ENCODE measurements at places on chromosomes 11 and 22. TPM values are rescaled to one million over a fixed set of nuclear protein-coding genes. Genes with fewer than 3 reads are reported as not detected.

Gene NOX4
- 1.8 TPM for polyA plus RNA-seq

Gene ARHGAP8
- not detected for polyA plus RNA-seq

Gene GNAZ
- 2.2 TPM for polyA plus RNA-seq

Gene CHADL
- polyA plus RNA-seq, result 0.42 TPM

Gene CD248
- polyA plus RNA-seq, result 8.9 TPM

Gene PKNOX2
- 1.8 TPM for polyA plus RNA-seq

Gene ACR
- polyA plus RNA-seq, result not detected

Gene BTG4
- polyA plus RNA-seq, result not detected

- DNase-seq, result no peak
- H3K36me3 ChIP-seq, result no peaks in the 10 kb centered on the region
- no peak overlapping the region for H3K27ac ChIP-seq
- no peaks in the 10 kb centered on the region for H3K27me3 ChIP-seq
- H3K4me1 ChIP-seq, result no peaks in the 10 kb centered on the region
Observed at GRCh38 chr22:22442928-22443709, 65.4 kb downstream of the ZNF280B start.

DNA sequence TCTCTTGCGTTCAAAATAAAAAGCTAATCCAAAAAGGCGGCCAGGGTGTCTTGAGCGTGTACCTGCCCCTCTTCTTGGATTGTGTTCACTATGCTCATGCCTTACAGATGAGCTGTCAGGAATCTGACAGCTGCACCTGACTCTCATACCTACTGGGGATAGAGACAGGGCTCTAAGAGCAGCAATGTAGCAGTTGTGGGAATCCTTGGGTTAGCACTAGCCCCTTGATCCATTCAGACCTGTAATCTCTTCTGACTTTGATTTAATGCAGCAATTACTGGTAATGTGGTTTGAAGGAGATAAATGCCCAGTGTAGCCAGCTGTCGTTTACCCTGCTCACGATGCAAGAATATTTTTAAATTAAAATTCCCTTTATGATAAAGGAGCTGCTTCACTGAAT, 145.8 kb downstream of the APOL5 start:
- H3K4me1 ChIP-seq, result peaks cover 65% of the 10 kb centered on the region
- H3K36me3 ChIP-seq, result no peaks in the 10 kb centered on the region

DNA sequence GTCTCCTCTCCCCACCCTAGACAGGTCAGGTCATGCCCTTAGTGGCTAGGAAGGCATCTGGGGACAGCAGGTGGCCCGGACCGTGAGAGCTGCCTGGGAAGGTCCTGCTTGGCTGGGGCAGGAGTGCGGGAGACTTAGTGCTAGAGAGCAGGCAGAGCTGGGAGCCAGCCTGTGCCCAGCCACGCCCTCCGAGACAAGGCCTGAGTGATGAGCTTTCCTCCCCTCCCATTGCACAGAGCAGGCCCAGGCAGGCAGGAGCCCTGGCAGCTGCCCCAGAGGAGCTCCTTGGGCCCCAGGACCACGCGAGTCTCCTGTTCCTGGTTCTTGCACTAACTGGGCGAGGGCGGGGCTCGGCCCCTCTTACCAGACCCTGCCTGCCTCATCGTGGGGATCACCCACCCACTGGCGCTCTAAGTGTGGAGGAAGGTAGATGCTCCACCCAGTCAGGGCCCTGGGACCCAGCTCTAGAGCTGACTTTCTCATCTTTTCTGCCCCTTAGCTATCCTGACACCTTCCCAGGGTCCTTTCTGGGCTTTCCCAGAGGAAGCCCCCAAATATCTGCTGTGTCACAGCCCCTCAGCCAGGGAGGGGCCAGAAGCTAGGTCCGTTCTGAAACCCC, 44.9 kb downstream of the MACROD1 start:
- H3K4me3 ChIP-seq, result no peak overlapping the region
- H3K4me1 ChIP-seq, result peaks cover 40% of the 10 kb centered on the region
- no peaks in the 10 kb centered on the region for H3K27me3 ChIP-seq
- H3K36me3 ChIP-seq, result no peaks in the 10 kb centered on the region

DNA sequence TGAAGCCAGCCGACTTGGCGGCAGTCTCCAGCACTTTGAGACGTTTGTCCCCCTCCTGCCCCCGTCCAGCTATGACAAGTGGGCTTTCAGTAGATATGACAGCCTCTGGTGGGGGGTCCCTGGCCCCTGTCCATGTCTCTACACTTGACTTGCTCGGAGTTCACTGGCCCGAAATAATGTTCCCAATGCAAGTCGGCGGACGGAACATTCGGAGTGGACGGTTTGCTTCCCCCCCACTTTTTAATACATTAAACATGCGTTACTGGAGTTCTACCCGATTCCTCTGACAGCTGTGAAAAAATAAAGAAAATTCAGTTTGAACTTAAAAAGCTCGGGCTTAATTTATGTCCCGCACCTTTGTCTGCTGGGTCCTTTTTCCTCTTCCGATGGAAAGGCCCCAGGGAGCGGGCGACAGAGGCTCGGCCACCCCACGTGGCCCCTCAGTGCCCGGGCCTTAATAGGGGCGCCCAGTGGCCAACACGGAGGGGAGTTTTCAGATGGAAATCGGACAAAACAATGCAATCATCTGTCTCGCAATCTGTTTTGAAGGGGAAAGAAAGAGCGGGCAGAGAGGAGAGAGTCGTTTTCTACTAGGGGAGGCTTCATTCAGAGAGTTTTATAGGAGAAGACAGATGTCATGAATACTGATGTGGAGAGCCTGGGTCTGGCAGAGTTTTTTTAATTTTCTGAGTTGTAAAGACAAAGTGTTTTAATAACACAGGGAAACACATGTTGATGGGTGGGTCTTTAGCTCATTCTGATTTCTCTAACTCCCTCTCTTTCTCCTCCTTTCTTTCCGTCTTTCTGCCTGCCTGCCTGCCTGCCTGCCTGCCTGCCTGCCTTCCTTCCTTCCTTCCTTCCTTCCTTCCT, 50.2 kb downstream of the SMIM38 start:
- H3K27me3 ChIP-seq, result no peaks in the 10 kb centered on the region
- no peak overlapping the region for H3K4me3 ChIP-seq
- H3K27ac ChIP-seq, result no peak overlapping the region
- DNase-seq, result no peak
- H3K4me1 ChIP-seq, result no peaks in the 10 kb centered on the region

GRCh38 chr11:72432347-72433287, 1.7 kb downstream of the CLPB start:
- H3K27ac ChIP-seq, result no peak overlapping the region
- H3K27me3 ChIP-seq, result no peaks in the 10 kb centered on the region
- H3K36me3 ChIP-seq, result no peaks in the 10 kb centered on the region
- no peak overlapping the region for H3K4me3 ChIP-seq
- DNase-seq, result no peak

DNA sequence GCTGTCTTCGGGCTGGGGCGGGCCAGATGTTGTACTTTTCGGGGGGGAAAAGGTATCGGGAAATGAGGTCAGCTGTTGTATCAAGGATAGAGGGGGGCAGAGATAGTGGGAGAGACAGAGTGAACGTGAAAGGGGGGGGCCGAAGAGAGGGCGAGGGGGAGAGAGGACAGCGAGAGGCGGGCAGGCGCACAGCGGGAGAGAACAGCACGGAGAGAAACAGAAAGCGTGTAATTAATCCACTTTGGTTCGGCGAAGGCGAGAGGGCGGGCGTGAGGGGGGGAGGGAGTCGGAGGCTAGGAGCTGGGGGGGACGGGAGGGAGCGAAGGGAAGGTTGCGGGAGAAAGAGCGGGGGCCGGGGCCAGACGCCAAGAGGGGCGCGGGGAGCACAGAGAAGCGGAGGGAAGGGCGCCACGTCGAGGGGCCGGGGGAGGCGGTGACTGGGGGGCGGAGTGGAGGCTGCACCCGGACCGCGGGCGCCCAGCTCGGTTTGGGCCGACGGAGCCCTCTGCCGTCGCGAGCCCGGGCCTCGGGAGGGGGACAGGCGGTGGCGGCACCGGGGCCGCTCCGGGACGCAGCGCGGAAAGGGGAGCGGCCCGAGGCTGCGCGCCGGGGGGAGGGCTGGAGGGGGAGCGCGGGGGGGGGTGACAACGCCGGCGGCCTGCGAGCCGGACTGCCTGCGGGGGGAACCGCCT, 612 bp downstream of the IGF2 start:
- H3K4me1 ChIP-seq, result no peaks in the 10 kb centered on the region
- H3K27me3 ChIP-seq, result peaks cover 5% of the 10 kb centered on the region
- peak overlapping the region; percentile 55 for H3K4me3 ChIP-seq
- H3K36me3 ChIP-seq, result no peaks in the 10 kb centered on the region
- no peak overlapping the region for H3K27ac ChIP-seq

DNA sequence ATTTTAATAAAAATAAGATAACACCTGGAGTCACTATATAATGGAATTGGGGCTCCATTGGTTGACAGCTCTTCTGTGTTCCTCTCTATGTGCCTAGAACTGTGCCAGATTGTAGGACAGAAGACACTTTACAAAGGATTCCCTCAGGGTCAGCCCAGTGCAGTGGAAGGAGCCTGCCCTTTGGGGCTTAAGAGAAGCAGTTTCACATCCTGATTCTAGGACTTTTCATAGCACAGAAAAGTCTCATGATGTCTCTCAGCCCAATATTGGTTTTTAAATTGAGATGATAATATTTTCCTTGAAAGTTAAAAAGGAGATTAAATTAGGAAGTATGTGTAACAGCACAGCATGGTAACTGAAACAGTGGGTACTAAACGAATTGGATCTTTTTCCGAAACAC, 7.1 kb downstream of the PLAAT4 start:
- no peak overlapping the region for H3K4me3 ChIP-seq
- H3K4me1 ChIP-seq, result no peaks in the 10 kb centered on the region
- no peaks in the 10 kb centered on the region for H3K27me3 ChIP-seq
- no peaks in the 10 kb centered on the region for H3K36me3 ChIP-seq

GRCh38 chr22:19522190-19522880, 1.9 kb downstream of the CLDN5 start:
- H3K27ac ChIP-seq, result peak overlapping the region; percentile 53
- H3K27me3 ChIP-seq, result no peaks in the 10 kb centered on the region
- H3K36me3 ChIP-seq, result no peaks in the 10 kb centered on the region

DNA sequence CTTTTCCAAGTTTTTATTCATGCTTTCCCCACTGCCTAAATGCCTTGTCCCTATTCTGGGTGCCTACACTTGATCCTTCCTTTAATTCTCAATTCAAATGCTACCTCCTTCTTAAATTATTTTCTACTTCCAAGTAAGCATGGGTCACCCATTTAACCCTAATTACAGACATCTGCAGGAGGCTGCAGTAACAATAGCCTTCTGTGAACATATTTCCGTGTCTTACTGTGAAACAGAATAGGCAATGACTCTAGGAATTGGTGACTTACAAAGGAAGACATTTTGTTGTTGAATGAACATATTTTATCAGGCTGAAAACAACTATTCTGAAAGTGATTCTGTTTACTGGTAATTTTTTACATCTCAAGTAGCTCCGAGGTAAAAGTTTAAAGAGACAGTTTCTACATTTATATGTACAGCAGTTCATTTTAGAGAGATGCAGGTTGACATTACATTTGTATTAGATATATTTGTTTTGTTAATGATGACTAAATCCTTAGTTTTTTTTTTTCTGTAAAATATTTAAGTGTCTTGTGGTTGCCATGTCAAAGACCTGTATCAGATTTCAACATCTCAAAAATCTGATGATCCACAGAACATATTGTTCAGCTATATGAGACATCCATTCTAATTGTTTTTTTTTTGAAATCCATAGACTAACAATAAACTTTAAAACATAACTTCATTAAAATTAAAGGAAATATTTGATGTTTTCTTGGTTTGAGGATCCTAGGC, 316.8 kb downstream of the CASP12 start:
- no peak overlapping the region for H3K4me3 ChIP-seq
- no peak for DNase-seq
- no peaks in the 10 kb centered on the region for H3K4me1 ChIP-seq
- no peak overlapping the region for H3K27ac ChIP-seq
- no peaks in the 10 kb centered on the region for H3K27me3 ChIP-seq

DNA sequence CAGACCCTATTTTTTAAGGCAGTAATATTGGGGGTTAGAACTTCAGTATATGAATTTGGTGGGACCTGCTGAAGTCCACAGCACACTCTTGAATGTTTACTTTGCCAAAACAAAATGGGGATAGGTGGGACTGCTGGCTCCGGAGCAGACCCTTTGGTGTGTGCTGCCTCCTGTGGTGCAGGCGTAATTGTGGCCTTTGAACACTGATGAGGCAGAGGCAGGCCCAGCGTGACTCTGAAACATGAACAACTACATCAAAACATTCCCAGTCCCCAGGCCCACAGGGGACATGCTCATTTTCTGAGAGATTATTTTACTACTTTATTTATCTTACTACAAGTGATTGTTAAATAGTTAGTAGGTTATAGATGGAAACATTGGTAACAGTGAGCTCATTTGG, 225.0 kb upstream of the TBCEL start:
- H3K27ac ChIP-seq, result no peak overlapping the region
- H3K27me3 ChIP-seq, result peaks cover 3% of the 10 kb centered on the region
- H3K4me1 ChIP-seq, result no peaks in the 10 kb centered on the region
- H3K4me3 ChIP-seq, result no peak overlapping the region
- DNase-seq, result no peak
- no peaks in the 10 kb centered on the region for H3K36me3 ChIP-seq

- peaks cover 5% of the 10 kb centered on the region for H3K4me1 ChIP-seq
- no peak overlapping the region for H3K27ac ChIP-seq
- H3K36me3 ChIP-seq, result no peaks in the 10 kb centered on the region
- DNase-seq, result no peak
Observed at GRCh38 chr11:66906061-66906733, 49.3 kb downstream of the LRFN4 start.

All from psoas muscle (tissue), 8 donors.